ENCODE measurements at places on chromosomes 7 and 10.

DNA sequence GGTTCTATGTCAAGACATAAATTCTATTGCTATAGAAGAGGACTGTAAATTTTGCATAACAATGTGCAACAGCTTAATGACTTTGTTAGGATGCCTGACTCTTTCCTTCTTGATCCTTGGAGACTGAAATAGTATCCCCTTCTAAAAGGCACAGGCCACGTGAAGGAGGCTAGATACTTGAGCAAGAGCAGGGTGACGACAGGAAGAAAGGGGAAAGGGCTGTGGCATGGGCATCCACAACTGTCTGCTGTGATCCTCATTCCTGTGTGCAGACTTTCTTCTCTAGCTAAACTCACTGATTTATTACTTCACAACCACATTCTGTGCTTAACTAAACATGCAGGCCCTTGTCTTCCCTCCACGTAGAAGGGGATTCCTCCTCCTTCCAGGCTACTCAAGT lies 1111.8 kb upstream of the C7orf33 start:
- no peak for DNase-seq

DNA sequence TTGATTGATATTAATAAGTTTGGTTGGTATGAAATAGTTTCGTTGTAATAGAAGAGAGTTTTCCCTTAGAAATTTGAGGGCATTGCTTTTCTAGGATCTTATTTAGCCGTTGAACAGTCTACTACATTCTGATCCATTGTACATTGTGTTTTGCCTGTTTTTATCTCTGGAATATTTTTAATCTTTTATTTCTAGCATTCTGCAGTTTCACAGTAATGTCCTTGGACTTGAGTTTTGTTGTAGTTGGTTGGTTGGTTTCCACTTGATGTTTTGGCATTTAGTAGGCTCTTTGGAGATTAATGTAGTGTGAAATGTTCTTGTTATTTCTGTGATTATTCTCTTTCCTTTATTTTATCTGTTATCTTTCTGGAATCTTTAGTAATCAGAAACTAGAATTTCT lies 112.4 kb downstream of the CCSER2 start:
- no peak for DNase-seq

GRCh38 chr10:103475437-103475836 lies 3.6 kb downstream of the CALHM3 start:
- no peak for DNase-seq

GRCh38 chr10:132320654-132321469 lies 11.1 kb upstream of the LRRC27 start:
- no peak for DNase-seq

- no peak for DNase-seq
Measured at GRCh38 chr10:34058845-34059614, 724.6 kb upstream of the NRP1 start.

DNA sequence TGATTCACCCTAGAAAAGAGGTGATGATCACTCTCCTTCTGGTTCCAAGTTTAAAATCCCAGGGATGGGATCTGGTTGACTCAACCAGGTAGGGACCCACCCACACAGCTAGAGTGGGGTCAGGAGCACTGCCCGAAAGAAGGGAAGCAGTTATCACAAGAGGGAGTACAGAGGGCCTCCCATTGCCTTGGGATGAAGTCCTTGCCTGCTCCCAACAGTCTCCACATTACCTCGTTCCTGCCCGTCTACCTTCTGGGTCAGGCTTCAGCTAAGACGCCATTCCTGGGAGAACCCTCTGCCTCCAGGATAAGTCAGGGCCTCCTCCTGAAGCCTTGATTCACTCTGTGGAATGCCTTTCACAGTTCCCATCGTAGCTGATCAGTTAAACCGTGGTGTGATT lies 23.8 kb downstream of the ZMIZ2 start:
- DNase-seq, result no peak

DNA sequence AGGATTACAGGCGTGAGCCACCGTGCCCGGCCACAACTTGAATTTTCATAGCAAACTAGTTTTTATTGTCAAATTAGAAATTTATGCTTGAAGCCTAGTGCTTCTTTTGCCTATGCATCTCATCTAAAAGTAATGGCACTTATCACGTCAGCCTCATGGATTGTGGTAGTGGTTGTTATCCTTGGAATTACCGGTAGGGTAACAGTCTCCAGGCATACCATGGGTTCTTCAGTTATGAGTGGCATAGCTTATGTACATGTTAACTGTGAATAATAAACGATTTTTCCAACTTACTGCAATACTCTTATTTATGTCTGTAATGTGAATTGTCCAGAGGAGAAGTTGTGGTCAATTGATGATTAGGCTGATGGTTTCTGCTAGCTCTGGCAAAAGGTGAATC lies 63.1 kb downstream of the BMPR1A start:
- DNase-seq, result no peak

- no peak for DNase-seq
Measured at GRCh38 chr7:127382301-127383085, 10.0 kb downstream of the ZNF800 start.

GRCh38 chr7:139618482-139619366 lies 95.2 kb downstream of the CLEC2L start:
- peak; percentile 33 for DNase-seq

DNA sequence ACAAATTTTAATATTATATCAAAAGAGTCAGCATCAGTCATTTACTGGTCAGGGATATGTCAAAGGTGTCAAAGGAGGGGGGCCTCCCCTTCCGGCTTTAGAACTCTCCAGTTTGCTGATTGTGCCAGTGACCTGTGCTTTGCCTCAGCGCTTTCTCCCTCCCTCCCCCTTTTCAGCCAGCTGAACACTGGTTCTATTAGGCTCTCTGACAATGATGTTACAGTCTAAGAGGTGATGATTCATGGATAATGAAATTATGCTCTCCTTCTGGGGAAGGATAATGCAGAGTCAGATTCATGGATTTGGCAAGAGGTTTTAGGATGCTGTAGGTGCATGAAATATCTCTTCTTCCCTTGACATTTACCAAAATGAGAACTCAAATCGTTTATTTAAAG lies 6.1 kb downstream of the LRRTM3 start:
- DNase-seq, result no peak

DNA sequence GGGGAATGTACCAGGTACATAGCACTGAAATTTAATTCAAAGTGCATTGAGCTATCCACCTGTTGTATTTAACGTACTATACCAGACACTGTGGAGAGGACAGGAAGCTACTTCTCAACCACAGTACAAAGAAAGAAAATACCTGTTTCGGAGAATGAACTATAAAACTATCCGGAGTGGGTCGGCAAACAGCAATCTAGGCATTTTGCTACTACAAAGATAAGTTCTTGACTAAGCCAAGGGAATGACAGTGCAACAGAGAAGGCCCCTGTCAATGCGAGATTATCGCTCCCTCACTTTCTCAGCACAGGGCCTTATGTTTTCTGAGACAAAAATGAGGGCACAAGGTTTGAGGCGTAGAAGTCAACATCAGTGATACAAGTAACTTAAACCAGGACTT lies 27.4 kb downstream of the SFMBT2 start:
- DNase-seq, result no peak

- DNase-seq, result peak; percentile 60
Measured at GRCh38 chr10:93752761-93753160, 5.0 kb upstream of the LGI1 start.

DNA sequence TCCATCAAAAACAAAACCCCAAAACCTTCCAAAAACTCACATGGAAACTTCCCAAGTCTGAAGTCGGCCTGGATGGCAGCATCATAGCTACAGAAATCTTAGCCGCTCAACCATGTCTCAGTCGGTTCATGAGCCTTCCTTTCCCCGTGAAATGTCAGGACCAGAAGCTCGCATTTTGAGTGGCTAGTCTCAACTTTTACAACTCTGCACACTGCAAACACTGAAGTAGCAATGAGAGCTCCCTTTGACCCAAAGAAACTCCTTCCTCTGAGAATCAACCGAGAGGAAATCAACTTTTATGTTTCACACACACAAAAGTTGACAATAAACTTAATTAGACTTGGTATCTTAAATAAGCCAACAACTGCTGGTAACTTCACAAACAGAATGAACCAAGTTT lies 37.6 kb upstream of the RNF32 start:
- no peak for DNase-seq

DNA sequence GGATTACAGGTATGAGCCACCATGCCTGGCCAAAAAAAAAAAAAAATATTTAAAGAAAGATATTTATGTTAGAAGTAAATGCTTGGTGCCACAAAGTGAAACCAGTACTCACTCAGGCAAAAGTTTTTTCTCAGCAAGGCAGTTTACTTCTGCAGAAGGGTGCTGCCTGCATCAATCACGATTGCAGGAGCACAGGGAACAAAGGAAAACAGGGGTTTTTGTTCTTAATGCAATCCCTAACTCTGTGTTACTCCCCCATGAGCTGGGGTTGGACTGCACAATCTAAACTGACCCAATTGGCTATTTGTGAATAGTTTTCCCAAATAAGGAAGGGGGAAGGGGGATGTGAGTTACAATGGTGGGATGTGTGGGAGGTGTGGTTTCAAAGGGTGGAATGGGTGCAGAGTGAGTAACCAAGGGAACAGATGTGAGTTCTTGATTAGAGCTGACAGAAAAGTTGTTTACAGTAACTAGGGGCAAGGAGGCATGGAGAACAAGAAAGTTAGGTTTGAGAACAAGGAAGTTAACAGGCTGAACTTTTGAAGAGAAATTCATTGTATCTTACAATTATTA lies 255.4 kb downstream of the TYW1 start:
- no peak for DNase-seq

GRCh38 chr10:47361293-47361692 lies 13.1 kb downstream of the RBP3 start:
- DNase-seq, result peak; percentile 30

DNA sequence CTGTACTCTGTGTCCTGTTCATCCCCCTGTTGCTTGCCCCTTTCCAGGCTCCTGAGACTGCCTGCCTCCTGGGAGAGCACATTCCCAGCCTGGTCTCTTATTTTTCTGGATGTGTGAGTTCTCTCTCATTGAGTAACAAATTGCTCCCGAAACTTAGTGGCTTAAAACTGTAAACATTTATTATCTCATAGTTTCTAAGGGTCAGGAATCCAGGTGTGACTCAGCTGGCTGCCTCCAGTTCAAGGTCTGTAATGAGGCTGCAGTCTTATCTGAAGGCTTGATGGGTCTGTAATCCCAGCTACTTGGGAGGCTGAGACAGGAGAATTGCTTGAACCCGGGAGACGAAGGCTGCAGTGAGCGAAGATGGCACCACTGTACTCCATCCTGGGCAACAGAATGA lies 53.6 kb upstream of the PRR15 start:
- DNase-seq, result no peak

- DNase-seq, result no peak
Measured at GRCh38 chr10:117462816-117463544, 79.6 kb upstream of the EMX2 start.

DNA sequence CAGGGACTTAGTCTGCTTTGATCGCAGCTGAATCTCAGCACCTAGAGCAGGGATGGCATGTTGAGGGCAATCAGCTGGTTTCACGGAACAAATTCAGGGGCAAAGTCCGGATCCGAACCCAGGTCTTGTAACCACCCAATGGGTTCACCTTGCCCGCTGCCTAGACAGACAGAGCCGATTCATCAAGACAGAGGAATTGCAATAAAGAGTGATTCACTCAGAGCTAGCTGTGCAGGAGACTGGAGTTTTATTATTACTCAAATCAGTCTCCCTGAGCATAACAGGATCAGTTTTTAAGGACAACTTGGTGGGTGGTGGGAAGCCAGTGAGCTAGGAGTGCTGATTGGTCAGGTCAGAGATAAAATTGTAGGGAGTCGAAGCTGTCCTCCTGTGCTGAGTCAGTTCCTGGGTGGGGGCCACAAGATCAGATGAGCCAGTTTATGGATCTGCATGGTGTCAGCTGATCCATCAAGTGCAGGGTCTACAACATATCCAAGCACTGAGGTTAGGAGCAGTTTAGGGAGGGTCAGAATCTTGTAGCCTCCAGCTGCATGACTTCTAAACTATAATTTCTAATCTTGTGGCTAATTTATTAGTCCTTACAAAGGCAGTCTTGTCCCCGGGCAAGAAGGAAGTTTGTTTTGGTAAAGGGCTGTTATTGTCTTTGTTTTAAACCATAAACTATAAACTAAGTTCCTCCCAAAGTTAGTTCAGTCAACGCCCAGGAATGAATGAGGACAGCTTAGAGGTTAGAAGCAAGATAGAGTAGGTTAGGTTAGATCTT lies 43.5 kb upstream of the CHST3 start:
- no peak for DNase-seq

- DNase-seq, result no peak
Measured at GRCh38 chr10:67115972-67116371, 190.1 kb downstream of the LRRTM3 start.

DNA sequence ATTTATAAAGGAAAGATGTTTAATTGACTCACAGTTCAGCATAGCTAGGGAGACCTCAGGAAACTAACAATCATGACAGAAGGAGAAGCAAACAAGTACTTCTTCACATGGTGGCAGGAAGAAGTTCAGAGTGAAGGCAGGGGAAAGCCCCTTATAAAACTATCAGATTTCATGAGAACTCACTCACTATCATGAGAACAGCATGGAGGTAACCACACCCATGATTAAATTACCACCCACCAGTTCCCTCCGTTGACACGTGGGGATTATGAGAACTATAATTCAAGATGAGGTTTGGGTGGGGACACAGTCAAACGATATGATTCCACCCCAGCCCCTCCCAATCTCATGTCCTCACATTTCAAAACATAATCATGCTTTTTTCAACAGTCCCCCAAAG lies 124.2 kb upstream of the PCGF5 start:
- DNase-seq, result no peak

- DNase-seq, result no peak
Measured at GRCh38 chr10:18797286-18797685, 138.1 kb downstream of the ARL5B start.

GRCh38 chr7:71191771-71192170 lies 59.8 kb downstream of the GALNT17 start:
- no peak for DNase-seq

- DNase-seq, result no peak
Measured at GRCh38 chr7:156034397-156034796, 222.1 kb upstream of the SHH start.

GRCh38 chr7:17530741-17531421 lies 232.4 kb downstream of the AHR start:
- DNase-seq, result no peak

DNA sequence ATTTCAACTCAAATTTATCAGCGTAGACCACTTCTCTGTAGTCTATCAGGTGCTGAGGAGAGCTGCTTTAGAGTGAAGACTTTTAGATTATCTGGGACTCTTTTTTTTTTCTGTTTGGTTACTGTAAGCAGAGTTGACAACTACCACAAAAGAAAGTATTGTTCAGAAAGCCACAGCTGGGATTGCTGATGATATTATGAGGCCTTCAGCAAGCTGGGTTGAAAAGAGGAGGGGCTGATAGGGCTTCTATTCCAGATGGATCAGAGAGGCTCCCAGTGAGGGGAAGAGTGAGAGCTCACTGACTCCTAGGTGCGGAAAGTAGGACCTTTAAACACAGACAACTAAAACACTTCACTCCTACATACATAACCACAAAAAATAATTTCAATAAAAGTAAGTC lies 188.5 kb upstream of the FERD3L start:
- no peak for DNase-seq

Measured in kidney capillary endothelial cell (primary cell).